Fibroblast of the conjunctiva (primary cell): ENCODE measurements at places on chromosomes 3 and 15.

DNA sequence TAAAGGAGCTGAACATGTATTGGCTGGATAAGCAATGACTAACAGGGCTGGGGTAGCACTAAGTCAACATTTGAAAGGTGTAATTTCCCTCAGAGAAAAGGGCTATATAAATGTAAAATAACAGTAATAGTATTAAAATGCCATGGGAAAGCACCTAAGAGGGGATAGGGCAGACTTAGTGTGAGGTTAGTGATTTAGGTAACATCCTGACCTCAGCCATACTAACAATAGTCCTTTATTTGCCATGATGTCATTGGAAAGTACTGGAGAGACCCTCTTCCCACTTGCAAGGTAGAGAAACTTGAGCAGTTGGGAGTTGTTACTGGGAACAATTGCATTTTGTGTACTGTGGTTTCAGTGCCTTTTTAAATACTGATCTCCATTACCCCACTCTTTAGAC, 103.4 kb downstream of the LSAMP start:
- DNase-seq, result no peak

- DNase-seq, result no peak
Measured at GRCh38 chr3:46075816-46076215, 48.5 kb upstream of the XCR1 start.

DNA sequence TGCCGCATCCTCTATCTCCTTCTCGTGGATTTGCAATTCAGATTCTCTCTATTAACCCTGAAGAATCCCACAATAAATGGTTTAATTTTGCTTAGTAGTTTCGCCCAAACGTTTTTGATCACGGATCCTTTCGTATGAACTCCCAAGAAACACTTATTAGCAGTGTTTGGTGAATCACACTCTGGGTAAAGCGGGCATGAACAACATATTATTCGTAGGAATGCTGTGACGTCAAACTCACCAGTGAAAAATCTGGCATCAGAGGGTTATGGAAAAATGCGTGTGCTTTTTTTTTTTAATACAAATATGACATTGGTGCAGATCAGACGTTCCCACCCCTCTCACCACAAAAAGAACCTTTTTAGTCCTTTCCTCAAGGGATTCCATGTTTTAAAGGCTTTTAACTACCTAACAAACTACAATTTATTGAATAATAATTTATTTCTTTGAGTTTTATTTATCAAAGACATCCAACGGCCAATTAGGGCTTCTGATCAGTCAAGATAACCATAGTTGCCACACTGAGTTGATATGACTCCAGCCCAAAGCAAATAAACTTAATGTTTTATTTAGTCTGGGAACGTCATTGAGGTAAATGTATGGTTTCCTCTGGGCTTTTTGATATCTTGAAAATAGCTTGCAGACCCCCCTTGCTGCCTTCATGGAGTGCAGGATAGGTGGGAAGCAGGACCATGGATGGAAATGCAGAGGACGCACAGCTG, 45.5 kb upstream of the CGNL1 start:
- no peak for DNase-seq

DNA sequence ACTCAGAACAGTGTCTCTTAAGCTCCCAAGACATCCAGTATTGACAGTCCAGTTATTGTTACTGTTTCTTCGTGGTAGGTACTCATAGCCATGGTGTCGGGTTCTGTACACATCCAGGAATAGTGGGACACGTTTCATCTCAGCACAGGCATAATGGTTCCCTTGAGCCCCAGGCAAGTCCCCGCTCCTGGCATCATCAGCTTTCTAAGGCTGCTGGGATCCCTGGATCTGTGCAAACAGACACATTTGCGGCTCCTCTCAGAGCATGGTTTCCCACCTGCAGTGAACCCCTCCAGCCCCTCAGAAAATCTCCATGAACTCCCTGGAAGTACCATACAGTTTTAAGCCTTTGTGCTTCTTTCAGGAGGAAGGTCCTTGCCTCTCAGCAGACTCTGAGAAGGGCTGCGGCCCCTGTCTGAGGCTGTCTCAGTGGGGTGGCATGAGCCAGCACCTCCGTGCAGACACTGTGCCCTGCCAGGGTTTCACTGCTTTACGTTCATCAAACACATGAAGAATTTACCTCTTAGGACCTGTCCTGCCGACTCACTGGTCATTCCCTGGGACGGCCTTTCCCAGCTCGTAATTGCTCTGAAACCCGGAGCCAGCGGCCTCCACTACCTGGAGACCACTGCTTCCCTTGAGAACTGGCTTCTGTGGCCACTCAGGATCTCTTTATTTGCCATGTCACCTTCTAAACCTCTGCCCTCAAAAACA, 124.9 kb downstream of the LRRK1 start:
- DNase-seq, result no peak

- peak; percentile 77 for DNase-seq
Measured at GRCh38 chr3:44235604-44236484, 5.8 kb upstream of the TOPAZ1 start.
